ENCODE measurements at places on chromosomes 6 and 20.

GRCh38 chr6:151698931-151699700 is 108.4 kb upstream of the ESR1 start:
- no peak for DNase-seq

DNA sequence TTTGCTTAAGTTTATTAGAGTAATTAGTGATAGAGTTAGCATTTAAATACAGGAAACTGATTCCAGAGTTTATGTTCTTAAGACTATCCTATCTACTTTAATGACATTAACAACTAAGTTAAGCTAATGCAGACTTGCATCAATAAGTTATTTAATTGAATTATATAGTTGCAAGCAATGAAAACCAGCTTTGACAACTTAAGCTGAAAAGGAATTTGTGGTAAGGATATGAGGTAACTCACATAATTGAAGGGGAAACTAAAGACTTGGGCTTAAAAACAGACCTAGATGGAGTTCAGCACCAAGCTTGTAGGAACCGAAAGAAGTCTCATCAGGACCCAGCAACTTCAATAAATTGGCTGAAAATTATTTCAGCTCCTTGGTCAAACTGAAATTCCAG is 222.3 kb downstream of the IBTK start:
- no peak for DNase-seq

DNA sequence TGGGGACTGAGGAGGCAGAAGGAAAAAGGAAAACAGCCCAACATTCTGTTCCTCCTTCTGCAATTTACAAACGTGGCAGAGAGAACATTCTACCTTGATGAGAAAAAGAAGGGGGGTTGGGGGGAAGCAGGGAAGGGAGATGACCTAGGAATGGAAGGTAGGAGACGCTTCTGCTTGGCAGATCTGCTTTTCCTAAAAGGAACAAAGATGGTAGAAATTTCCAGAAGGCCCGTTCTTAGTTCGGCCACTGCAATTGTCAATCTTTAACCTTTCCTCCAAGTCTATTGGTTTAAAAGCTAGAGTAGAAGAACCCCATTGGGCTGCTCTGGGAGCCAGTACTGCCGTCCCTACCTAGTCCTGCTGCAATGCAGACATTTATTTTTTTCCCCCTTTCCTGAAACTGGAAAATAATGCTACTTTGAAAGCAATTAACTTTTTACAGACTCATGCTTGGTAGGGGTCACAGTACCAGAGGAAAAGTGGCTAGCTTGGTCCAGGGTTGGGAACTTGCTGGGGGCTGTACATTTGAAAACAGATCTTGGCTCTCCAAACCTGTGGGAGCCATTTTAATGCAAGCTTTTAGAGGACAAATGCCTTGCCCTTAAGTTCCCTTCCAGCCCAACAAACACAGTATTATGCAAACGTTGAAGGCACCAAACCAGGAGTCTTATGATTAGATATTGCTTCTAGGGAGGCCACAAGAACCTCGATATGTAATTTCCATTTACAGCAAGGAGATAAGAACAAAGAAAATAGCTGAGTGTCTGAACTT is 2.6 kb downstream of the ZMYND8 start:
- no peak for DNase-seq

DNA sequence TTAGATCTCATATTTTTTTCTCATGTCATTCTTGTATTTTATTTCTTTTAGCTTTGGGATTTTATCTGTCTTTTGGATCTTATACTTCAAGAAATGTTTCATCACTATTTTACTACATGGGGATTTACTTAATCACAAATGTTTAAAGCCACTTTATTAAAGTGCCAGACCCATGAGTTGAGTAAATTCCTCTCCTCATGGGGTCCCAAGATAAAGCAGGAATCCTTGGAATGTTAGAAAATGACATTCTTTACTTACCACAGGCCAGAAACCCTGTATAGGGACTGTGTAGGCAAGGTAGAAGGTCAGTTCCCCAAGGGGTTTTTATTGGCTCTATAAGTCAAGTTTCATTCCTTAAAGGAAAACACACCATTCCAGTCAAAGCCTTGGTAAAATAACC is 28.4 kb upstream of the OR2J2 start:
- DNase-seq = no peak

DNA sequence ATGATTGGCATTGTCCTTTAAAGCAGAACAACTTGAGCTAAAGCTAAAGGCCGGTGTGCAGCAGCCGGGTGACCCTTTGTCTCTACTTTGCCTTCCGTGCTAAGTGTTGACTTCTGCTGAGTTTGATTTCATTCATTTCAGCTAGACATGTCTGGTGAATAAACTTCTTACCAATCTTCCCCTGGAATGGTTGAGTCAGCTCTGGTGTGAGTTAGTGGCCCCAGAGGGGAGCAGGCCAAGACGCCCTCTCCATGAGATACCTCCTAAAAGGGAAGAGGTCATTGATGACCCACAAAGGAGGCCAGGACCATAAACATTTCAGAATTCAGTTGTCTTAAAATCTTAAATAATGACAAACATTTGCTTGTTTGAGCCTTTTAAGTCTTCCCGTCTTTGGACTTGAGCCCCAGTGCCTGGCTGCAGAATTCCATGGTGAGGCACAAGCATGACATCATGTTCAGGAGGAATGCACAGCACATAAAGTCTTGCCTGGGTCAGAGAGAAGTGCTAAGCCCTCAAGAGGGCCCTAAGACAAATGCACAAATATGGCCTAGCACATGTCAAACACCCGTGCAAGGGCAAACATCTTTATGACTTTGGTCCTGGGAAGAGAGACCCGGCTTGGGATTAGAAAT is 96.3 kb upstream of the NEDD9 start:
- DNase-seq = no peak

- DNase-seq = no peak
These were observed 16.1 kb downstream of the EBF4 start for GRCh38 chr20:2708665-2709064.

DNA sequence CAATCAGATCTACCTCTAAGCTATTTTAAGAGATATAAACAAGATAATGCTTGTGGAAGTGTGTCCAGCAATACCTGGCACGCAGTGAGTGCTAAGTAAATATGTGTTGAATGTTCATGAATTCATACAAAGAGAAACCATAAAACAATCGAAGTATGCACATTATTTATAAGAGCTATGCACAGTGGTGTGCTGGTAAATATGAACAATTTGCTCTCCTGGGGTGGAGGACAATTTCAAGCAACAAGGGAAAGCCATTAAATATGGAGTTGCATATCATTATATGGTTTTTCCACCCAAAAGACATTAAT is 526.6 kb upstream of the MARCKS start:
- DNase-seq = no peak

- DNase-seq = no peak
These were observed 15.9 kb upstream of the TRERF1 start for GRCh38 chr6:42467651-42468050.

DNA sequence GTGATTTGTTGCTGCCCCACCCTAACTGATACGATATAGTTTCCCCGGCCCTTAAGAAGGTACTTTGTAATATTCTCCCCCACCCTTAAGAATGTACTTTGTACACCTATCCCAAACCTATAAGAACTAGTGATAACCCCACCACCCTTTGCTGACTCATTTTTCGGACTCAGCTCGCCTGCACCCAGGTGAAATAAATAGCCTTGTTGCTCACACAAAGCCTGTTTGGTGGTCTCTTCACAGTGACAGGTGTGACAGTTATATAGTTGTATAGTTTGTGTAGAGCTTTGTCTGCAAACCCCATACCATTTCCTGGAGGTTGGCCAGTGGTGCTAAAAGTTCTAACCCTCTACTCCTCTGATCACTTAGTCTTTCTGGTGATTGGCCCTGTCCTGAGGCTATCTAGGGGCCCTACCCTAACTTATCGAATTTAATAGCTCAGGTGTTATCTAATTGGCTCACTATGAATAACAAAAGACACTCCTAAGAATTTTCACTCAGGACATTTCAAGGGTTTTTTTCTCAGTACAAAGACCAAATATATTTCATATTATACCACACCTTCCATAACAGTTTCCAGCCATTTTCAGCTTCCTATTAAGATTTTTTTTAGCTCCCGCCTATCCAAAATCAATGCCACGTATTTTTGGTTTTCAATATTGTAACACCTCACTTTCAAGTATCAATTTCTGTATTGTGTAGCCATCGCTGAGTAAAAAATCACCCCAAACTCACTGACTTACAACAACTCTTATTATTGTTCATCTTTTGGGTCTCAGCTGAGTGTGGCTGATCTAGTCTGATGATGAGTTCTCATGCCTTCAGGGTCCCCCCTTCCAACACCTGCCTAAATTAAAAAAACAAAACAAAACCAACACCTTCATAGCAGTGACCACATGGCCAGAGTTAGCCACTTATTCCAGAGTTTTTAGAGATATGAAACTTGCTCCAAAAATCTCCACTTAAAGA is 9.8 kb upstream of the BTN1A1 start:
- no peak for DNase-seq
